ENCODE measurements at places on chromosomes 3 and 15. TPM values are rescaled to one million over a fixed set of nuclear protein-coding genes. Genes with fewer than 3 reads are reported as not detected.

The CHDH gene
- total RNA-seq: 8.0 TPM

DNA sequence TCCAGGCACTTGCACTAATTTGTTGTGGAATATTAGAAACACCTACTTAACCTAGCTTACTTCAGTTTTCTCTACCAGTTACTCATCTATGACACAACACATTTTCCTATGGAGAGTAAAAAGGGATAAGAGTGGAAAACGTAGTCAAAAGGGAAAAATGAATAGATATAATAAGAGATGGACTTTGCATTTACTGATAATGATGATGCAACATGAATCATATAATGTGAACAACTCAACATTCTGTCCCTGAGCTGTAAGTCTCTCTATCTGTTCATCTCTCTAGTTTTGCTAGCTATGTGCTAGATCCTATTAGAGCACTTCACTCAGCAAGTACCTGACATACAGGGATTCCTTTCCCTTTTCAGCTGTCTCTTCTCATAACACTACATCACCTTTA lies 627.1 kb downstream of the AGBL1 start:
- H3K36me3 ChIP-seq: no peaks in the 10 kb centered on the region
- no peak overlapping the region for H3K4me3 ChIP-seq
- no peaks in the 10 kb centered on the region for H3K27me3 ChIP-seq

DNA sequence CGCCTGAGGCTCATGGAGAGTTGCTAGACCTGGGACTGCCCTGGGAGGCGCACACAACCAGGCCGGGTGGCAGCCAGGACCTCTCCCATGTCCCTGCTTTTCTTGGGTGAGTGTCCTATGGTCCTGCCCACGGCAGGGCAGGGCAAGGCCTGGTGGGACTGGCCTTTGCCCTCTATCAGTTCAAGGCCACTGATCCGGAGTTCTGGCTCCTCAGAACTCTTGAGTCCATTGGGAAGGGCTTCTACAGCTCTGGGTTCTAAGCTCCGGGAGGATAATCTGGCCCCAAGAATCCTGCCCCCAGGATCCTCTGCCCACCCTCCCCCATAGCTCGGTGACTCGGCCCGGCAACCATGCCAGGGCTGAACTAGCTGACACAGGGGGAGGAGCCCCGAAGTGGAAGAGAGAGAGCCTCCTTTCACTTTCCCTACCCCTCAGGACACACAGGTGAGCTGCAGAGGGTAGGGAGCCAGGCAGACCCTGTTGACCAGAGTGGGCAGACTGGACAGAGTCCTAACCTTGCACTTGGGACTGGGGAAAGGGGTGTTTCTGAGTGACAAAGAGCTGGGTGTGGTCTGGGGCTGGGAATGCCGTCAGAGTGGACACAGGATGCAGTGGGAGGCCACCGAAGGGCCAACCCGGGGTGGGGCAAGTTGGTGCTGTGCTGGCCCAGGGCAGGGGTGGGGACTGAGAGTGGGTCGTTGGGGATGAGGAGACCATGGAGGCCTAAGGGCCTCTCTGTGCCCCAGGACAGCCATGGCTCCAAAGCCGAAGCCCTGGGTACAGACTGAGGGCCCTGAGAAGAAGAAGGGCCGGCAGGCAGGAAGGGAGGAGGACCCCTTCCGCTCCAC lies 664 bp downstream of the PARP3 start:
- peaks cover 6% of the 10 kb centered on the region for H3K4me1 ChIP-seq
- H3K36me3 ChIP-seq: peaks cover 18% of the 10 kb centered on the region
- peak; percentile 45 for DNase-seq
- H3K27me3 ChIP-seq: no peaks in the 10 kb centered on the region
- H3K27ac ChIP-seq: no peak overlapping the region
- H3K4me3 ChIP-seq: peak overlapping the region; percentile 35

The GUCA1C gene
- total RNA-seq: not detected

DNA sequence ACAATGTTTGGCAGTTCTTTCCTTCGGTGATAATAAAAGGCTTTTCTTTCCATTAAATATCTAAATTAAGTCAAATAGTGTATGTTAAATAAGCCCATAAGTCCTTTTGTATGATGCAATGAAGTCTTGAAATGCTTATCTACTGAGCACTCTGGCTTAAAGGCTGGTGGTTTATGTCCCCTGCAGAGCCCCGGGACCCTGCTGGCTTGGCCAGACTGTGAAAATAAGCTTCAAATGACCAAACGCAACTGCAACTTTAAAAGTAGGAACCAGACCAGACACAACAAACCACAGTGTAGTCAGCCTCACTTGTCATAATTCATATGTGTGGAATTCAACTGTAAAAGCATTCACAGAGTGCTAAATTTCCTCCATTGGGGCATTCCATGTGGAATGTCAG lies 72.5 kb downstream of the FOXP1 start:
- peaks cover 13% of the 10 kb centered on the region for H3K4me1 ChIP-seq
- H3K27ac ChIP-seq: peak overlapping the region; percentile 2
- peak; percentile 71 for DNase-seq
- H3K36me3 ChIP-seq: no peaks in the 10 kb centered on the region
- H3K27me3 ChIP-seq: no peaks in the 10 kb centered on the region

The GORASP1 gene
- total RNA-seq: 36.2 TPM

DNA sequence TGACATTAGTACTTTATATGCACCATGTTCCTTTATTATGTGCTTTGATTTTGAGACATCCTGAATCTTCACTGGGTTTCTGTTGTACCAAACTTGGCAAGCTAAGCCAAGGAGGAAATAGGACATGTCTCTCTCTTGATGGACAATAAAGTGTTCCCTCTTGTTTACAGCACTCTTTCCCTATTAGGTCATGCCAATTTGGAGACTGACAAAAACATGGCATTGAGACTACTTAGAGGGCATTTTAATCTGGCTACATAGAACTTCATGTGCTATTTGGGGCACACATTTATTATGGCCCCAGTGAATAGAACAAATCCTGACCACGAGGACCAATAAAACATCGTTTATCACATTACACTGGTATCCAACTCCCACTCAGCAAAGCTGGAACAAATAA lies 85.3 kb upstream of the TNFSF10 start:
- no peak for DNase-seq
- H3K27ac ChIP-seq: no peak overlapping the region
- peaks cover 4% of the 10 kb centered on the region for H3K36me3 ChIP-seq

GRCh38 chr3:37729119-37729518 lies 132.6 kb upstream of the CTDSPL start:
- no peaks in the 10 kb centered on the region for H3K27me3 ChIP-seq
- no peak for DNase-seq

The CHRNA7 gene
- total RNA-seq: 7.5 TPM

The RHOV gene
- 3.2 TPM for total RNA-seq

The ATP13A5 gene
- total RNA-seq: 0.43 TPM

DNA sequence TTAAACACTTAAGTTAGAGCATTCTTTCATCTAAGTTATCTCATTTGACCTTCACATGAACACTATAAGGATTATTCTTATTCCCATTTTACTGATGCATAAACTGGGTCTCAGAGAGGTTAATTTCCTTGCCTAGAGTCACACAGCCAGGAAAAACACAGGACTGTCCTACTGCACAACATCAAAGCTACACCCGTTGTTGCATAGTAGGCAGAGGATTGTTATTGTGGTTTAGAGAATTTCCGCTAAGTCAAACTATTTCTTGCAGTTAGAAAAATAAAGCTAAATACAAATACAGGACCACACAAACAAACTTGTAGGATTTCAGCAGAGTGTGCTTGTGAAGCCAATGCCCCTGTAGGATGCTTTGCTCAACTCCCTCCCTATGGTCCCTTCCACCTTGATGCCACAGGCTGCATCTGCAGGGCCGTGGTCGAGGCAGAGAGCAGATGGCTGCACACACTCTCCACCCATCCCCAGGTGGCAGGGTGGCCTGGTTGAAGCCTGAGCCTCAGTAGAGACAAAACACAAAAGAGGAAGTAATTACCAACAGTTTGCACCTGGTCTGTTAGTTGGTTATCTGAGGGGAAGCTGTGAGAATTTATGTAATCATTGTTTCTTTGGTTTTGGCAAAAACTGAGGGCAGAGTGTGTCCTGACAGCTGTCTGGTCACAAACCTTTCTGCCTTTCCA lies 41.1 kb upstream of the SKOR1 start:
- peaks cover 98% of the 10 kb centered on the region for H3K27me3 ChIP-seq
- H3K36me3 ChIP-seq: no peaks in the 10 kb centered on the region
- no peak overlapping the region for H3K4me3 ChIP-seq
- DNase-seq: no peak
- peaks cover 5% of the 10 kb centered on the region for H3K4me1 ChIP-seq
- no peak overlapping the region for H3K27ac ChIP-seq

The SCAANT1 gene
- total RNA-seq: not detected

GRCh38 chr15:96331144-96331944 lies 844 bp downstream of the NR2F2 start:
- DNase-seq: peak; percentile 76
- H3K27me3 ChIP-seq: peaks cover 90% of the 10 kb centered on the region
- H3K36me3 ChIP-seq: no peaks in the 10 kb centered on the region
- no peaks in the 10 kb centered on the region for H3K4me1 ChIP-seq
- peak overlapping the region; percentile 82 for H3K27ac ChIP-seq
- peak overlapping the region; percentile 78 for H3K4me3 ChIP-seq

Measured in endodermal cell (in vitro differentiated cells).